ENCODE measurements at places on chromosomes 6 and 20.

DNA sequence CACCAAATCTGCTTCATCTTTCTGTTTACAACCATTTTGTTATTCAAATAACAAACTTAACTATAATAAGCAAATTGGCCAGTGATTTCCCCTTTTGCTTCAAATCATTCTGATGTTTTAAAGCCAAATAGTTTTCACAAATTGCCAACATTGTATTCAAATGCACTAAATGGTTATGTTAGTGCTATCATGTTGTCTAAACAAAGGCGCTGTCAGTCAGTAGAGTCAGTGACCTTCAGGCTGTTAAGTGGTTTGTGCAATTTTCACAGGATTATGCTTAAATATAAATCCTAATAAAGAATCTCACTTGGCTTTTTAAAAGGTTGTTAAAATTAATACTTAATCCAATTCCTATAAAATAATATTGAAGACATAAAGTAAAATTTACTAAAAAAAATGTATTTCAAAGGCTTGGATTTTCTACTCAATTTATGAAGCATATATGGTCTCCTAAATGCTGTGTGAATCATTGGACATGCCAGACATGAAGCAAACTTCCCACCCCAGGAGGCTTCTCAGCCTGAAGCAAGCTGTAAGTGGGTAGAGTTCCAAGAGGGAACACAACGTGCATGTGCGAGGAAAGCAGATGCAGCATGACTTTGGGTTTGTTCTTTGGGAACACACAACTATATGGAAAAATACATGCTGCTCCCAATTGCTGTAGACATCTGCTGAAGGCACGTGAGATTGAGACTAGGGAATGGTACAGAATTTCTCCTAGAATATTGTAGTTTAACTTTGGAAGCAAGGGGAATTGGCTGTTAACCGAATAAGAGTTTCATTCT is 54.9 kb downstream of the RSPO3 start:
- no peak for DNase-seq

GRCh38 chr20:1871807-1872458 is 23.3 kb upstream of the SIRPA start:
- DNase-seq, result no peak

DNA sequence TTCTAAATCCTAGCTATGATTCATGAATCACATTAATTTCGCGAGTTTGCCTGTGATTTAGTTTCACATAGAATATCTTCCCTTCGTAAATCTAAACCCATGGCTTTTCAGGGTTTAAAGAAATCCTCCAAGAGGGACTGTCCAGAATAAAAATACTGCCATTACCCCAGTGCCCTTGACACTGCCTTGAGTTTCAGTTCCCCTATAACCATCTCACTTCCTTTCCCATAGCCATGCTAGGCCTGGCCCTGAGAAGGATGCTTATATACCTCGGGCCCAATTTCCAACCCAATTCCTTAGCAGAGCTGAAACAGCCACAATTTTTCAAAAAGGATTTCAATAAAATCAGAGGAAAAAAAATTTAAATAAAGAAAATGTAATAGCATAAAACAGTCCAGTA is 697.3 kb downstream of the FRK start:
- DNase-seq, result no peak

DNA sequence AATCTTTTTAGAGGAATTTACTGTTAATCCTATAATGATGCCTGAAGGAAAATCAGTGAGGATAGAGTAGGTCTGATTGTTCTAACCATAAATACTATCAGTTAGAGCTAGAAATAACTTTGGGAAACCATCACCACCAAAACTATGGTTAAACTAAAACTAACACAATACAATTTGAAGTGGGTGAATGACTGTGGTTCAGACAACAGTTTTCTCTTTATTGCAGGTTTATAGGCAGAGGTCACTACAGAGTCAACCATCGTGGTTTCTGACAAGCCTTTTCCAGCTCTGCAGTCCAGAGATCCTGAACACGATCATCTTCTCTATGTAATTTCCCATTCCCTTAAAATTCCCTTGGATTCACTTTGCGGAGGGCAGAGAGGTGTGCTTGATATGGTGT is 134.3 kb downstream of the IBTK start:
- DNase-seq, result no peak

DNA sequence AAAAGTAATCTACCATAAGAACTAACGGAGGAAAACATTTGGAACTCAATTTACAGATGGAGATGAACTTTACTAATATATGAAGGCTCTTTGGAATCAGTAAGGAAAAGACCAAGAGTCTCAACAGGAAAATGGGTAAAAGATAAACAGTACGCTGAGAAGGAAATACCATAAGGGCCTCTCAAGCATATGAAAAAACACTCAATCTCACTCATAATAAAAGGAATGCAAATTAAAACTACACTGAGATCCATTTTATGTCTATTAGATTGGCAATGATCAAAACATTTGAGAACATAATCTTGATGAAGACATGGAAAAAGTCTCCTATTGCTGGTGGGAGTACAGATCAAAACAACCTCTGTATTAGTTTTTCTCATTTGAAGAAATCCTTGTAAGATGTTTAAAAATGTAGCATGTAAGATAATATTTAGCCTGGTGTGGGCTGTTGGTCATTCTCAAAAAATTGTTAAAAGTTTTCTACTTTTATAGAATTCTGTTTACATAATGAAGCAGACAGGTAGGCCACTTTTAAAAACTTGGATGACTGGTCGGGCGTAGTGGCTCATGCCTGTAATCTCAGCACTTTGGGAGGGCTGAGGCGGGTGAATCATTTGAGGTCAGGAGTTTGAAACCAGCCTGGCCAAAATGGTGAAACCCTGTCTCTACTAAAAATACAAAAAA is 14.5 kb downstream of the REV3L start:
- no peak for DNase-seq

DNA sequence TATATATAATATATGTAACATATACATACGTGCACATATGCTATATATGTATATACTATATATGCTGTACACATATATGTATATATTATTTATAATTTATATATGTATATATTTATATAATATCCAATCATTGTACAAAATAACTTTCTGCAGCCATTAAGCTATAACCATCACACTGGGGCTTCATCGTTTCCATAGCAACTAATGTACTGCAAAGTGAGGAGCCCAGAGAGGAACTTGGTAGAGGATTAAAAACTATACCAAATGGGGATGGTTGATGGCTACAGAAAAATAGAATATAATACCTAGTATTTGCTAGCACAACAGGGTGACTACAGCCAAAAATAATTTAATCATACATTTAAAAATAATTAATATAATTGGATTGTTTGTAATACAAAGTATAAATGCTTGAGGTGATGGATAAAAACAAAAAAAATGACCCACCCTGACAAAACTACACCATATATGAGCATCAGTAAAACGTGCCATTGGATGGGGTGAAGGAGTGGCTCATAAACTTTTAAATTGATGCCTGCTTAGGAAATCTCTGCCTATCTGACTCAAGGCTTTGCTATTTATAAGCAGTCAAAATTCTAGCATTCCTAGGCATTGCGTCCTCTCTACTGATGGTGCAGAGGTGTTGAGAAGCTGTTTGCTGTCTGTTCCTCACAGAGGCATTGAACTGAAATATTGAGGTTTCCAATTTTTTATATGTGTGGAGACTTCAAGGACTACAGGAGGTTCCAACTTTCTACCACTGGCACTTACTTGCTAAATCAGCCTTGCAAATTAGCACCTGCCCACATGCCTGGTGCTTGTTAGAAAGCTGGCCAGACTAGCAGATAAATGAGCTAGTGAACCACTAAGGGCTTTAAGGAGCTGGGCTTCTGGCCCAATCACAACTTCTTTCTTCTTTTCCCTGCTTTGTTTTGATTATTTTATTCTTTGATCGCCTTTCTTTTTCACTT is 190.1 kb downstream of the SCP2D1 start:
- DNase-seq, result no peak

DNA sequence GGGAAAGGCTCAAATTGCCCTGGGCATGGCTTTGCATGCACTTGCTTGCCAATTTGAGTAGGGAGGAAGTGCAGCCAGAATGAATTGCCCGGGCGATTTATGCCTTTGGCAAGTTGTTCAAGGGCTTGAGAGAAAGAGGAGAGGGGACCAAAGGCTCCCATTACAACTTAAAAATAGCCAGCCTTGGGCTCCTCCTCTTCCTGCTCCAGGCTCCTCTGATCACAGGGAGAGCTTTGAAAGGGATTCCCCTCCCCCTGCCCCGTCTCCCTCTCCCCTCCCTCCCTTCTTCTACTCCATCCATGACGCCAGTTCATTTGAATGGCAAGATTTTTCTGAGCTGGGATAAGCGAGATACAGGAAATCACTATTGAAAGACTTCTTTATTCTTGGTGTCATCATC is 304.9 kb upstream of the JAG1 start:
- no peak for DNase-seq

DNA sequence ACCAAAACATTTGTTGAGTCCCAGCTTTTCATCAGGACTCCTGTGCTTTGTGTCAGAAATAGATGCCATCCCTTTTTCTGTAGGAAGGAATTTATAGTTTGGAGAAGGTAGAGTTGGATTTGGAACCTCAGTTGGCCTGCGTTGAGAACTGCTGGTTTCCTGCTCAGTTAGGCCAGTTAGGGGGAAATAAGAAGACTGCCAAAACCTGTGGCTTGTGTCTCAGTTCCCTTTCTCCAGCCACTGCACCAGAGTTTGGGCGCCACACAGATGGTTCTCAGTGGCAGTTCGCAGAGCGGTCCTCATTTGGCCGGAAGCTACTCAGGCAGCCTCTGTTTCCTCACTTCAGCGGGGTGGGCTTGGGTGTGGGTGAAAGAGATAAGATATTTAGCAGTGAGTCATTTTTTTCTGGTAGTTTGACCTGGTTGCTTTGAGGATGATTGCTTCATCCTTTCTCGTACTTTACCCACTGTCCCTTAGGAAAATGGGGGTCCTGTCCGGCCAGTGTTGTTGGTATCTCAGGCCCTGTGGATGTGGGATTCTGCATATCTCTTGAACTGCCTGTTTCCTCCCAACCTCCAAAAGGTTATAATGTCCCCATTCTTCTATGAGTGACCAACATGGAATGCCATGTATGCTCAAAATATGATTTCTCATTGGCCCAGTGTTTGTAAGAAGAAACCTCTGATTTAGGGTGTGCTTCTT is 53.7 kb downstream of the JARID2 start:
- no peak for DNase-seq

GRCh38 chr6:148985499-148985898 is 238.7 kb downstream of the UST start:
- no peak for DNase-seq

GRCh38 chr20:21739682-21740081 is 34.2 kb downstream of the PAX1 start:
- no peak for DNase-seq

DNA sequence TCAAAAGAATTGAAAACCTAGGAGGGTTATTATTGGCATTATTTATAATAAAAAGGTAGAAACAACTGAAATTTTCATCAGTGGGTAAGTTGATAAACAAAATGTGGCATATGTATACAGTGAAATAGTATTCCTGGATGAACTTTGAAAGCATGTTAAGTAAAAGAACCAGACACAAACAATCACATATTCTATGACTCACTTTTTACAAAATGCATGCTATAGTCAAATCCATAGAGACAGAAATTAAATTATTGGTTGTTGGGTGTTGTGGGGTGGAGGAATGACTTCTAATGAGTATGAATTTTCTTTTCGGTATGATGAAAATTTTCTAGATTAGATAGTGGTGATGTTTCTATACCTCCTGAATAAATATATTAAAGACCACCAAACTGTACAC is 94.6 kb downstream of the LRRC1 start:
- DNase-seq, result no peak

DNA sequence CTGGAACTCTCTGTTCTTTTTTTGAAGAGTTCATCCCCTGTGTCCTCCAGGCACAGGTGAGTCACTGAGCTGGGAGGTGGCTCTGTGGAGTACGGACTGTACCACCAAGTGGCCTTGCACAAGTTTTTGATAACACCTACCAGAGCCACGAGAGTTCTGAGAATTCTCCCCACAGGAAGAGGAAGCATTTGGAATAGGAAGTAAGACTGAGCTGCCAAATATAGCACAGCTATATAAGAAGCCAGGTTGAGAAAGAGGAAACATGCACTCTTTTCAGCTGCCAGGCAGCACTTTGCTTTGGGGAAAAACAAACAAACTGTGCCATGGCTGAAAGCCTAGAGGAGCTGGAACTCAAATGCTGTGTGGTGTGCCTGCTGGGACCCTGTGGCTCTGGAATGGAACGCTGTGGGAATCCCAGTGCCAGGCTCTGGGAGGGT is 70.8 kb upstream of the RIPOR2 start:
- no peak for DNase-seq

DNA sequence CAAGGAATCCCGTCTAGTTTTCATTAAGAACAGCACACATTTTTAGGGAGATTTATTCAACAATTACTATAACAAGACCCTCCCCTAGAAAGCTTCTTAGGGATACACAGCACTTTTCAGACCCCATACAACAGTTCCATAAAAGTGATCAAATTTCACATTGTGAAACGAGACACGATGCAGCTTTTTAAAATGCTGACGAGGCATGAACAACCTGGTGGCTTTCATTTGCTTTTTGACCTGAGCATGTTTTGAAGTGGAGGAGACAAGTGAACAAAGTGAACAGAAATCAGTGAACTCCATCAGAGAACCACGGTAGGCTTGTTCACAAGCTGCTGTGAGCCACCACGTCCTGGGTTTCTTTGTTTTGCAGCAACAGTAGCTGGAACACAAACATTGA is 112.2 kb downstream of the PCSK2 start:
- DNase-seq, result no peak

All from GM04504 (cell line).